ENCODE measurements at places on chromosomes 6 and 20.
A peak's percentile ranks its signal among the peaks of the same experiment; 100 is the strongest.

DNA sequence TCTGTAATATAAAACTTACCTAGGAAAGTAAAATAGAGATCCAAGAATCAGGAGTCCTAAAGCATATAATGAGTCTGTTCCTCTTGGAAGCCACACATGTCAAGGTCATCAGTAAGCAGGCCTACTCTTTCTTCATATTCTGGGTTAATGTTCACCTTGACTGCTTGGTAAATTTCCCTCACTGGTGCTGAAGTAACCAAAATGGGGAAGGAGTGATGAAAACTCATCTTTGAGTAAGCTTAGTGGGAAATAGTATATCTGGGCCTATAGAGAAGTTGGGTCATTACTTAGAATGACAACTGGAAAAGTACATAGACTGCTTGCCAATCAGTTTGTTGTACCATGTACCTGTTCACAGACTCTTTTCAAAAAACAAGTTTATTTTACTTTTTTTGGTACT, 6.6 kb downstream of the TSPYL4 start:
- no peak for DNase-seq

DNA sequence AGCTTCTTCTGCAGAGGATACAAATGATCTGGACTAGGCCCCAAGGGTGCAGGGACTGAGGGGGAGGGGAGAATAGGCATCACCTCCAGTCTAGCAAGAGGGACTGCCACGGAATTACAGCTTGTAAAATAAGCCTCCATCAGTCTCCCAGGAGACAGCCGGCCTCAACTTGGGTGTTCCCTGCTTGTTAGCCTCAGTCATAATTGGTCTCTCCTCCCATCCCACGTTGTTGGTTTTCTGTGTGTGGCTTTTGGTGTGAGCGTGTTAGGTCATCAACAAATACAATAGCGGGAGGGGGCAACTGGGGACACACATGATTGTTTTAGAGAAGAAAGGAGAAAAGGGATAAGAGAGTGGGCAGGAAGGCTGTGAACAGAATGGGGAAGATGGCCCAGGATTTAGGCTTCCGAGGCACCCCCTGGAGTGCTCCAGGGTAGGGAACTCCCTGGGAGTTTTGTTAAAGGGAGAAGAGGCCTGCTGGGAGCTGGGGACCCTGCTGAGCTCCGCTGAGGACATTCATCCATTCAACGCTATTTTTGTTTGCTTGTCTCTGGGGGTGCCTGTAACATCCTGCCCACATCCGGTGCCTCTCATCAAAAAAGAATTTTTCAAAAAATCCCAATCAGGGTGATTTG, 9.2 kb downstream of the FOXA2 start:
- H3K4me3 ChIP-seq: no peak overlapping the region
- H3K27me3 ChIP-seq: peaks cover 11% of the 10 kb centered on the region
- H3K36me3 ChIP-seq: no peaks in the 10 kb centered on the region
- no peaks in the 10 kb centered on the region for H3K4me1 ChIP-seq
- H3K27ac ChIP-seq: no peak overlapping the region
- no peak for DNase-seq

GRCh38 chr6:81487489-81487888, 265.0 kb downstream of the TENT5A start:
- no peaks in the 10 kb centered on the region for H3K36me3 ChIP-seq
- no peaks in the 10 kb centered on the region for H3K4me1 ChIP-seq
- DNase-seq: no peak
- H3K27me3 ChIP-seq: no peaks in the 10 kb centered on the region
- peak overlapping the region; percentile 38 for H3K4me3 ChIP-seq

DNA sequence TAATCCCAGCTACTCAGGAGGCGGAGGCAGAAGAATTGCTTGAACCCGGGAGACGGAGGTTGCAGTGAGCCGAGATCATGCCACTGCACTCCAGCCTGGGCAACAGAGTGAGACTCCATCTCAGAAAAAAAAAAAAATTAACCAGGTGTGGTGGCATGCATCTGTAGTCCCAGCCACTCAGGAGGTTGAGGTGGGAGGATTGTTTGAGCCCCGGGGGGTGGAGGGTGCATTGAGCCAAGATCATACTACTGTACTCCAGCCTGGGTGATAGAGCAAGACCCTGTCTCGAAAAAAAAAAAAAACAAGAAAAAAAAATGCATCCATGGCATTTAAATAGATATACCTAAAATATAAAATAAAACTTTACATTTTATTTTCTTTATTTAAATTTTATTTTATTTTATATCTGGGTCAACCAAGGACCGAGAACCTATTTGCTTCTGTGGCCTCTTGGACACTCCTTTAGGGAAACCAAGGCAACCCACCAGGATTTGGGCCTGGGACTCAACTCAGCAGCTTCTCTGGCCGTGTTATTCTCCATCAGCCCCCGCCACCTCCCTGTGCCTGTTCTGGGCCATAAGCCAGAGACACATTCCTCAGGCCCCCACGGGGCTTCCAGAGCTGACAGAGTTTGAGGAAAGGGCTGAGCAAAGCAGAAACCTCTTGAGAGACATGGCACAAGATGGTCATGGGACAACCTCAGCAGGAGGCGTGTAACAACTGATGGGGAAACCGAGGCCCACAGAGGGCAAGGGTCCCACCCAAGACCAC, 6.2 kb downstream of the SNTA1 start:
- no peaks in the 10 kb centered on the region for H3K27me3 ChIP-seq
- H3K4me3 ChIP-seq: no peak overlapping the region
- peak overlapping the region; percentile 88 for H3K27ac ChIP-seq
- peak; percentile 43 for DNase-seq
- peaks cover 24% of the 10 kb centered on the region for H3K4me1 ChIP-seq
- H3K36me3 ChIP-seq: peaks cover 5% of the 10 kb centered on the region

DNA sequence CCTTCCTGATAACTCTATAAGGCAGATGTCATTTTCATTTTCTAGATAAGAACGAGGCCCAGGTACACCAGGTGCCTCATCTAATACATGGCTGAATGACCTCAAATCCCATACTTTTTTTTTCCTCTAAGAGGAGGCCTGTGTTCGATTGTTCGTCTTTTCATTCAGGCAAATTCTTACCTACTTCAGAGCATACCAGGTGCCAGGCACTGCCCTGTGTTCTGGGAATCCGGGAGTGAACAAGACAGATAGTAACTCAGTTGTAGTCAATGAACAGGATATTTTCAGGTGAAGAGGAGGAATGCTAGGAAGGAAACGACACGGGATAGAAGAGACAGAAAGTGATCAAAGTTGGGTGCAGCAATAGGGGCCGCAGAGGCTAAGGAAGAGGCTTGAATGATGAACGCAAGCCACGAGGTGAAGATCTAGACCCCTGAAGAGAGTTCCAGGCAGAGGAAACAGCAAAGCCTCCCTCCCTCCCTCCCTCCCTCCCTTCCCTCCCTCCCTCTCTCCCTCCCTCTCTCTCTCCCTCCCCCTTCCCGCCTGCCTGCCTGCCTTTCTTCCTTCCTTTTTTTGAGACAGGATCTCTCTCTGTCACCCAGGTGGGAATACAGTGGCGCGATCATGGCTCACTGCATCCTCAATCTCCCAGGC, 150.1 kb upstream of the ZNF217 start:
- no peak for DNase-seq
- no peaks in the 10 kb centered on the region for H3K27me3 ChIP-seq
- no peaks in the 10 kb centered on the region for H3K36me3 ChIP-seq
- H3K27ac ChIP-seq: no peak overlapping the region
- H3K4me1 ChIP-seq: no peaks in the 10 kb centered on the region

DNA sequence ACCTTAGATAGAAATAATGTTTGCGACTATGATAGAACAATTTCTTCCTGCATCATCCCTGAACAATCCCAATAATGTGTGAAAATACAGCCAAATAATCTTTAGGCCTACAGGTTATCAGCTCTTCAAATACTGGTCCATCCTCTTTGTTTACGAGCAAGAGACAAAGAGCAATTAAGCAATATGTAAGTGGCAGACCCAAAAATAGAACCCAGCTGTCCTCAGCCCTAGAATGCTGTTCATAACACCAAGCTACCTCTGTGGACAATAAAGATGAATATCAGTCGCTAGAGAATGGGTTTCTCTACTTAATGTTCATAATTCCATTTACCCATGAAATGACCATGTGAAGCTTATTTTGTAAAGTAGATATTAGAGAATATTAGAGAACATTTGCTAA, 28.4 kb upstream of the OSTM1 start:
- H3K36me3 ChIP-seq: no peaks in the 10 kb centered on the region
- H3K27me3 ChIP-seq: no peaks in the 10 kb centered on the region
- no peak for DNase-seq
- H3K4me1 ChIP-seq: no peaks in the 10 kb centered on the region
- no peak overlapping the region for H3K27ac ChIP-seq

All from ascending aorta (tissue), 2 donors.